ENCODE measurements at places on chromosomes 2 and 18.

DNA sequence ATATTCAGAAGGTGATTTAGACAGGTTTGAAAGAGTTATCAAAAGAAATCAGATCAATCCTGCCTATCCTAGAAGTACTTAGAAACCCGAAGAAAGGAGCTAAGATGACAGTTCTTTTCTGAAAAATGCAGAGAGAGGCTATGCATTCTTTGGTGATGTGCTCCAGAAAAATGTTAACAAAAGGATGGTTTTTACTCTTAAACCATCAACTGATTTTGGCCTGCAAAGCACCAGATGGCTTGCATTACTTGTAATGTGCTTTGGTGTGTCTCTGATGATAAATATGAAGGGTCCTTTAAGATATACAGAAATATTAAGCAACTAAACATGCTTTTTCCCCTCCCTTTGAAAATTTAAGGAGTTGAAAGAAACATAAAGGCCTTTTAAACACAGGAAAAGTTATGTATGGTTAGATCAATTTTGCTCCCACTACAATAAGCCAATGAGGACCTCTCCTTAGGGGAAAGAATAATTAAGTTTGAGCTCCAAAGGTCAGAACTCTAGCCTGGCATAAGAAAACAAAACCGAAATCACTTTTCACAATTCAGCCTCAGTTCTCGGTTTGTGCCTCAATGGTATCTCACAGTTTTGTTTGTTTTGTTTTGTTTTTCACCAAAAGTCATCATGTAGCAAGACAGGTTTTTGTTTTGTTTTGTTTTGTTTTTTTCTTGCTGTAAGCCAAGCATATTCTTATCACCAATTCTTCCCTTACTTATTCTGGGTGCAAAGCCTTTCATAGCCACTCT is 302.4 kb upstream of the NT5C1B start:
- no peak for DNase-seq

DNA sequence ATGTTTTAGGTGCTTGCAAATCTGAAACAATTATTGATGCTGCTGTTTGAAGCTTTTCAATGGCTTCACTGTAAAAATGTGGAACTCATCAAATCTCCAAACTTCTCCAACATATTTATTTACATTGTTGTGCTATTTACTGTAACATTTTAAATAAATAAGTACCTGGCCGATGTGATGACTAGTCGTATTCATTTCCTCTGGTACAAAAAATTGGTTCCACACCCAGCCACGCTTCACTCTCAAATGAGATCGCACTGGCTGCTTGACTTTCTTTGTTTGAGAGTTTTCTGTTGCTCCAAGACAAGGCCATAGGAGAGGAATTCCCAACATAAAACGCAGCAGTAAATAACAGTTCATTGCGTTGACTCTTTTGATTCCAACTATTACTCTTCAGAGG is 32.0 kb downstream of the CDH19 start:
- no peak for DNase-seq

DNA sequence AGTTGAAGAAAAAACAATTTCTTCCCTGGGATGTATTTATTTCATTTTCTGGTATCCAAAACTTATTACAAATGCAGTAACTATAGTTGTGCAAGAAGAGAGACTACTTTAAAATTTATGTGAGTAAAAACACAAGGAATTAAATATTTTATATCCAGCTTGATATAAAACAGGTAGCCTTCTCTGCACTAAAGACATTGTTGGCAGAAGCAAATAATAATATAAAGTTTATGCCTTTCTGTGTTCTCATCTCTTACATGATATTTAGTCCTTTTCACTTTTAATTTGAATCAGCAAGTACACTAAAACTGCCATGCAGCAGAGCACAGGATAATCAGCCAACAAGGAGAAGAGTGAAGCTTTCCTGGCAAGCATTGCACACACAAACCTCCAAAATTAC is 352.7 kb downstream of the ARL6IP6 start:
- no peak for DNase-seq

GRCh38 chr18:25883091-25883490 is 207.3 kb downstream of the SS18 start:
- no peak for DNase-seq
